ENCODE measurements at places on chromosomes 16 and 17.

- DNase-seq = no peak
Observed at GRCh38 chr16:66469291-66469946, 42.3 kb downstream of the BEAN1 start.

- no peak for DNase-seq
Observed at GRCh38 chr16:87976665-87977064, 25.4 kb downstream of the BANP start.

DNA sequence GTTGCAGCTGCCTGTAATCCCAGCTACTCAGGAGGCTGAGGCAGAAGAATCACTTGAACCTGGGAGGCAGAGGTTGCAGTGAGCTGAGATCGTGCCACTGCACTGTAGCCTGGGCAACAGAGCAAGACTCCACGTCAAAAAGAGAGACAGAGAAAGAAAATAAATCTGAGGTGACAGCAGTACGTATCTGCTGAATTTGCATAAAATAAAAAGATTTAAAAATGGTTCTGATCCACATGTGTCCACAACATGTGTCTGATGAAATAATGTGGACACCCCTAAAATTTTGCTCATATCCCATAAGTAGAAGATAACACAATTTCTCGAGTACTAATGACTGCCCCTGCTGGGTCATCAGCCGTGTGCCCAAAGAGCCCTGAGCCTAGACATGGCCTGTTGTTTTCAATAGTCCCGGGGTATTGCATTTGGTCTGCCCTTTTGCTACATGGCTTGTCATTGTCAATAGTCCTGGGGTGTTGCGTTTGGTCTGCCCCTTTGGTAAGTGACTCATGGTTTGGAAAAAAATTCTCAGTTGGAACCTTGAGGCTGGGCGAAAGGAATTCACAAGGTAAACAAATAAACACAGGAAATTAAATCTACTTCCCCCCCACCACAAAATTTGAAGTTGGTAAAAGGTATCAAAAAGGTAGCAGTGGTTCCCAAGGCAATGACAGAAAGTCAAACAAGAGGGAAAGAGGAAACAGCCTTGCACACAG is 434.6 kb upstream of the MAF start:
- DNase-seq = peak; percentile 58

GRCh38 chr16:8614435-8615029 is 7.0 kb upstream of the METTL22 start:
- peak; percentile 10 for DNase-seq

DNA sequence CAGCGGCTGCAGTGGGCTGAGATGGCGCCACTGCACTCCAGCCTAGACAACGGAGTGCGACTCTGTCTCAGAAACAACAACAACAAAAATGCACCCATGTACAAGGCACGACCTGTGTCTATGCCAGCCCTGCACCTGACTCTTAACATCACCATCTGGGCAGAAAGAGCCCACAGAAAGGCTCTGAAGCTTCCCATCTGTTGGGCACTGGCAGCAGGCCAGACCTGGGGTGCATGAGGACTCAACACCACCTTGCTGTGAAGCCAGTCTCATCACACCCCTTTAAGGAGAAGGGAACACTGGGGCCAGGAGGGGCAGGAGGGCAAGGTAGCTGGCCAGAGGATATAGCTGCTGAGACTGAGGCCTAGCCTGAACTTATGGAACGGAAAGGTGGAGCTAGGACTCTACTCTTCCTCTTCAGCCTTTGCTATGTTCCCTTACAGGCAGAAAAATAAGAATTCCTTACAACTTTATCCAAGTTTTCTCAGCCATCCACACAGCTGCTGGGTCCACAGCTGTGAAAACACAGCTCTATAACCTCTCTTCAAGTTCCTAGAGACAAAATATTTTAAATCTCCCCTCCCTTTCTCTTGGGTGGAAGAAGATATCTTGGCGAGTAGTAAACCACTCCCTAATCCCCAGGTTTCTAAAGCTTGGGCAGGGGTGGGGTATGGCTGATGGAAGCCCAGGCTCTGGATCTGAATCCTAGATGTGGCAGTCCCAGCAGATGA is 2.8 kb downstream of the ELOB start:
- DNase-seq = no peak

GRCh38 chr16:11372829-11373306 is 27.6 kb downstream of the RMI2 start:
- no peak for DNase-seq

- DNase-seq = peak; percentile 65
Observed at GRCh38 chr17:8375738-8376259, 705 bp downstream of the KRABD2 start.

DNA sequence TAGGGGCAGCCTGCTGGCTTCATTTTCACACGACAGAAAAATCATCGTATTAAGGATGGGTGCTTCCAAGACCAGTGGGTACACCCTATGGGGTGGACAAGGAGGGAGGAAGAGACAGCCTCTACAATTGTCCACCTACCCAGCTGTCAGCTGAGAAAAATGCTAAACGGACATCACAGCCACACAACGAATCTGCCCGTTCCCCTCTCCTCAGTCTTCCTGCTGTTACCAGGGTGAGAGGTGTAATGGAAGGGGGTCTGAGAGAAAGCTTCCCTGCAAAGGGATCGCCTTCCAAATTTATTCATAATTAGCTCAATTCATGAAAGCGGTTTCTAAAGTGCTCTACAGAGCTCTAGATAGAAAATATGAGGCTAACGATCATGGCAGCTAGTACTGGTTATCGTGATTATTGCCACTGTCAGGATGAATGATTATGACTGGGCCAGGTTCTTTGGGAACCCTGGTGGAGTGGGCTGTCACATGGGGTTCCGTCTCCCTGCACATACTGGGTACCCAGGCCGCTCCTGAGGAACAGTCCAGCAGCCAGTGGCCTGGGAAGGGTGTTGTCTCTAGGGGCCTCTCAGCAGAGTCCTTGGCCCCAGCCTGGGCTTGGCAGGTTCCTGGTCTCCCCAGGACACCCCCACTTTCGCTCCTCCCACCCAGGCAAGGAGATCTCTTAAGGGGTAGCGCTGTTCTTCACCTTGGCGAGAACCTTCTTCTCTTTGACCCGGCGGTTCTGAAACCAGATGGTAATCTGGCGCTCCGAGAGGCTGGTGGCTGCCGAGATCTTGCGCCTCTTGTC is 2.2 kb downstream of the HOXB13 start:
- no peak for DNase-seq

- DNase-seq = no peak
Observed at GRCh38 chr17:1992541-1992940, 32.6 kb downstream of the RTN4RL1 start.

DNA sequence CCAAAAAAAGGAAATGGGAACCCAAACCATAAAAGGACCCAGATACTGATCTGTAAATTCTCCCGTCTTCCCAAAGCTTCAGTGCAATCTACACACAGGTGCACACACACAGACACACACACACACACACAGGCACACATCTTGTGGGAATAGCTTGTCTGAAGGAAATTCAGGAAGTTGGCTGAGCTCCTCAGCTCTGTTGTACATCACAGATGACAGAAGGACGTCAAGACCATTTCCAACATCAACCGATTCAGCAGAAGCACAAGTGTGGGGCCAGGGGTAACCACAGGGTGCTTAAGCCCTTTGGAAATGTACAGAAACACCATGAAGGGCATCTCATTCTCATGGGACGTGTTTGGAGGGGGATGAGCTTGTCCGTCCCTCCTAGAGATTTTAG is 498.1 kb upstream of the PSMD7 start:
- DNase-seq = no peak

DNA sequence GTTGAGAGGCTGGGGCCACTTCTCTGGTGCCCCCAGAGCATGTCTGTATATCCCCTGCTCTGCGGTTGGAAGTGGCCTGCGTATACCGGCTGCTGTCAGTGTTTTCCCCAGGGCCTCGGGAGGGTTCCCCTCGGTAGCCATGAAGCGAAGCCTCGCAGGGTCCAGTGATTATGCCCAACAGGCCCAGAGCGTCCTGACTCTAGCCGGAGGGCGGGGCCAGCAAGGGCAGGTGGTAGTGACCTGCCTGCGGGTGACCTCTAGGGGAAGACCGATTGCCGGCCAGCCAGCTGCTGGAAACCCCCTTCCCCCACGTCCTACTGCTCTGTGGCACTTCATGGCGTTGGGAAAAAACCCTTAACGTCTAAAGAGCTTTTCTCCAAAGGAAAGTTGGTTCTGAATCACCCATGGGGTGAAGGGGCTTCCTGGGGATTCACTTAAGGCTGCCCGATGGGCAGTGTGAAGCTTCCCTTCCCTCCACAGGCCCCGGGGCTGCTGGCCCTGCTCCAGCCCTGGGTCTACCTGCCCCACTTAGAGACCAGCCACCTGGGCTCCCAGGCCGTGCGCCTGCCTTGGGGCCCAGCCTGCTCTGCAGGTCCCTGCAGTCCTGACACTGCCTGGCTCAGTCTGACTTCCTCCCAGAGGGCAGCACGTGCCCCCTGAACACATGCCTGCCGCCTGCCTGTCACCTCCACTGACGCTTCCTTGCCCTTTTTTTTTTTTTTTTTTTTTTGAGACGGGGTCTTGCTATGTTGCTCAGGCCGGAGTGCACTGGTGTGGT is 72.8 kb downstream of the SOCS1 start:
- no peak for DNase-seq

GRCh38 chr16:26240807-26241206 is 549.0 kb downstream of the HS3ST4 start:
- no peak for DNase-seq

- no peak for DNase-seq
Observed at GRCh38 chr17:14744761-14745473, 444.0 kb downstream of the HS3ST3B1 start.

GRCh38 chr17:2174468-2175293 is 119.8 kb downstream of the HIC1 start:
- no peak for DNase-seq

DNA sequence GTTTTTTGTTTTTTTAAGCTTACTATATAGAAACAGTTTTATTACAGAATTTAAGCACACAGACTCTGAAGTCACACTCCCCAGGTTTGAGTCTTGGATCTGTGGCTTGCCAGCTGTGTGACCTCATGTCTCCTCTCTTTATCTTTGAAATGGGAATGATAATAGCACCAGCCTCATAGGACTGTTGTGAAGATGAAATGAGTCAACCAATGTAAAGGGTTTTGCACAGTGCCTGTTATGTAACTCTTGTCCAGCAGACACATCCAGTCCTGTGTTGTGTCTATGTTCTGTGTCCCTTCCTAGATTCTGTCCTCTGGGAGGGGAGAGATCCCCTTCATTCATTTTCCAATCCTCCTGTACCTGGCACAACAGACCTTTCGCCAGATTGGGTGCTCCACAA is 3.1 kb upstream of the CPD start:
- no peak for DNase-seq

DNA sequence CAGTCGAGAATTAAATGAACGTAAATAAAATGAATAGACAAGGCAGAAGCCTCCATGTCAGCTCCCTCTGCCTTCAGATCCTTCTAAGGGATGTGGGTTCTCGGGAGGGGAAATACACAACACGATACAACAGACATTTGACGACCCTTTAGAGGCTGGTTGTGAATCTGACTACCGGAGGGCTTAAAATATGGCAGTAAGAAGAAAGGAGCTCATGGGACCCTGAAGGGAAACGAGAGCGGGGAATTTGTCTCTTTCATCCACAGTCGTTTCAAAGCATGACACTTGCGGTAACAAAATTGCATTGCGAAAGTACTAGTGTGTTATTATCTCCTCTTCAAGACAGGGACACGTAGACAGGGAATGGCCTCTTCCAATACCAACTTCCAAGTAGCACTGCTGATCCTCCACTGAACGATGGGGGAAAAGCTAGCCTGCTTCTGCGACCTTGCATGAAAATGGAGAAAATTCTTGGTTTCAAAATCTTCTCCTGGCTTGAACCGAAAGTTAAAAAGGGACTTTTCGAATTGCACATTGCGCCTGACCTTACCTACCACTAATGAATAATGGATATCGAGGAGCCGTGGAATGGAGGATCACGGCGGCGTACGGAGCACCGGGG is 1.2 kb upstream of the TNRC6C start:
- DNase-seq = peak; percentile 10

Measured in renal cortical epithelial cell (primary cell).